ENCODE measurements at places on chromosomes 7 and 10. TPM values are rescaled to one million over a fixed set of nuclear protein-coding genes. Genes with fewer than 3 reads are reported as not detected.

HOXA11 gene
- 28.4 TPM for total RNA-seq

LRIT1 gene
- total RNA-seq: not detected

SUV39H2 gene
- total RNA-seq: 9.6 TPM

PTN gene
- 15.3 TPM for total RNA-seq

FKBP14 gene
- 33.2 TPM for total RNA-seq

FGFBP3 gene
- 0.18 TPM for total RNA-seq

SLC16A9 gene
- 1.1 TPM for total RNA-seq

ATRNL1 gene
- total RNA-seq: under 0.01 TPM

CALHM3 gene
- total RNA-seq: not detected

GPER1 gene
- 3.2 TPM for total RNA-seq

CDC14C gene
- not detected for total RNA-seq

ACBD7 gene
- 3.7 TPM for total RNA-seq

DEPP1 gene
- 14.4 TPM for total RNA-seq

PRKRIP1 gene
- 10.1 TPM for total RNA-seq

STAG3 gene
- 0.35 TPM for total RNA-seq

EMX2 gene
- 4.6 TPM for total RNA-seq

IPMK gene
- 1.9 TPM for total RNA-seq

TMEM213 gene
- not detected for total RNA-seq

RELN gene
- 0.29 TPM for total RNA-seq

JAZF1 gene
- 21.3 TPM for total RNA-seq

IL6 gene
- 9.5 TPM for total RNA-seq

SLC26A3 gene
- not detected for total RNA-seq

RRP12 gene
- 24.3 TPM for total RNA-seq

PLPP4 gene
- 0.89 TPM for total RNA-seq

PKD2L1 gene
- total RNA-seq: not detected

AKR1D1 gene
- not detected for total RNA-seq

GIMAP5 gene
- total RNA-seq: not detected

CCL26 gene
- not detected for total RNA-seq

RAMP3 gene
- not detected for total RNA-seq

FOXL3 gene
- not detected for total RNA-seq

NKX1-2 gene
- total RNA-seq: not detected

CALHM2 gene
- total RNA-seq: 52.5 TPM

ARHGAP22 gene
- 27.6 TPM for total RNA-seq

ZNF248 gene
- total RNA-seq: 3.2 TPM

NPC1L1 gene
- not detected for total RNA-seq

SPDYE5 gene
- not detected for total RNA-seq

ANKRD22 gene
- total RNA-seq: 0.58 TPM

ZNF425 gene
- total RNA-seq: 1.1 TPM

ZNF394 gene
- 11.2 TPM for total RNA-seq

NEUROD6 gene
- total RNA-seq: not detected

ZNF365 gene
- 1.2 TPM for total RNA-seq

CYP3A4 gene
- not detected for total RNA-seq

OR13A1 gene
- total RNA-seq: not detected

KIAA1217 gene
- total RNA-seq: 3.5 TPM

ITPRID1 gene
- total RNA-seq: not detected

ATP6V0A4 gene
- total RNA-seq: not detected

HPSE2 gene
- total RNA-seq: 0.35 TPM

LRRN3 gene
- 4.1 TPM for total RNA-seq

ZSCAN21 gene
- total RNA-seq: 11.3 TPM

SPDYE18 gene
- total RNA-seq: not detected

ZNF488 gene
- not detected for total RNA-seq

TBX20 gene
- not detected for total RNA-seq

CRPPA gene
- total RNA-seq: 0.89 TPM

PTPRN2 gene
- 1.1 TPM for total RNA-seq

GTF2IRD1 gene
- total RNA-seq: 25.7 TPM

FAS gene
- 40.6 TPM for total RNA-seq

PRR15 gene
- 11.0 TPM for total RNA-seq

ERVW-1 gene
- total RNA-seq: not detected

FAM221A gene
- total RNA-seq: 0.58 TPM

All from myometrial cell (primary cell).